Substantia nigra (tissue), 51 donors: ENCODE measurements at places on chromosomes 2 and 18.

DNA sequence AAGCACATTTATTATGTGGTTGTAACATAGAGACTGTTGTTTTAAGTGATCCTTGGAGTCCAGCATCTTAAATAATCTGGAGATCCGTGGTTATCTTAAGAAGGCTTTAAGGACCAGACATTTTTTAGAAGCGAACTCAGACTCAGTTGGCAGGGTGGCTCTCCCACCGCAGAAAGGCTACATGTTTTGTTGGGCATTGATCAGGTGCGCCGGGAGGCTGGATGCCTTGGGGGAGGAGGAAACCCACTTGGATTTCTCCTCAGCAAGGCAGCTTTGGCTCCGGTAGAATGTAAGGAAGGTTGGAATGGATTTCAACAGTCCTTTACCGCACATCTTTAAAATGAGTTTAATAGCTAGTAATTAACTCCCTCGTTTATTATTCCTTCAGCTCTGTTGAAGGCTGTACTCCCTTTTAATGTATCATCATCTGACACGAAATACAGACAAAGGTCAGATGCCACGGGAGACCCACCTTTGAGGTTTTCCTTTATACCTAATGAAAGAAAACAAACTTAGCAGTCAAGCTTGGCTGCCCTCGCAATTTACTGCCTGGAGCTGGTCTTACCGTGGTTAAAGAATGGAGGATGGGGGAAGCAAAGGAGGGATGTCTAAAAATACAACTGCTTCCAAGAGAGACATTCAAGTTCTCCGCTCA is 1.2 kb downstream of the TMEM200C start:
- DNase-seq, result no peak

DNA sequence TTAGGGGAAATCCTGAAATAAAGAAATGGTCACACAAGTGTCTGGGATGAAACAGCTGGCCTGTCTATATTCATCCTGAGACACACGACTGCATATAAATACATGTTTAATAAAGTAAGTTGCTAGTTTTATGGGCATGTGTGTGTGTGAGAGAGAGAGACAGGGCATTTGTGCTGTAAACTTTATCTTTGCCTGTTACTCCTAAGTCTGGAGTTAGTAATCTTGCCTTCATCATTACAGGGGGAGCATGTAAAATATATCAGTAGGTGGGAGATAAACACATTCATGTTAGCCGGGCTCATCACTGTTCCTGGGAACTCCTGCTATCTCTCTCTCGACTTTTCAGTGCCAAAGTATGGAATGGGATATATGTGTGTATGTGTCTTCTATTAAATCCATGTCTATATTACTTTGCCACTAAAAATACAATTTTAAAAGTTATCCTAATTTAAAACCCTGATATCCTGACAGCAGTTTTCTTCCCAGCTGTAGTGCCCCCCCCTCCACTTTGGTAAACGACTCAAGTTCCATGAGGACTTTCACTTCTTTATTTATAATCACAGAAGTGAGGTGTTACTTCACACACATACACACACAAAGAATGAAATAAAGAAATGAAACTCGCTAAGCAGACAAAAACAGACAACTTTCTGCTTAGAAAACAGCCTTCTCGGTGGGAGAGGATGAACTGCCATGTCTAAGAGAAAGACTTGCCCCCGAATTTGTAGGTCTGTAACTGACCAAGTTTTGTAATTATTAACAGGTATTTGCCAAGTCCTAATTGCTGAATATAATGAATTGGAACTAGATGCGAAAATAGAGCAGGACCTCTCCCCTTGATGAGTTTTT is 947 bp downstream of the ZEB2 start:
- DNase-seq, result no peak

GRCh38 chr2:67311536-67311935 is 85.6 kb upstream of the ETAA1 start:
- no peak for DNase-seq

DNA sequence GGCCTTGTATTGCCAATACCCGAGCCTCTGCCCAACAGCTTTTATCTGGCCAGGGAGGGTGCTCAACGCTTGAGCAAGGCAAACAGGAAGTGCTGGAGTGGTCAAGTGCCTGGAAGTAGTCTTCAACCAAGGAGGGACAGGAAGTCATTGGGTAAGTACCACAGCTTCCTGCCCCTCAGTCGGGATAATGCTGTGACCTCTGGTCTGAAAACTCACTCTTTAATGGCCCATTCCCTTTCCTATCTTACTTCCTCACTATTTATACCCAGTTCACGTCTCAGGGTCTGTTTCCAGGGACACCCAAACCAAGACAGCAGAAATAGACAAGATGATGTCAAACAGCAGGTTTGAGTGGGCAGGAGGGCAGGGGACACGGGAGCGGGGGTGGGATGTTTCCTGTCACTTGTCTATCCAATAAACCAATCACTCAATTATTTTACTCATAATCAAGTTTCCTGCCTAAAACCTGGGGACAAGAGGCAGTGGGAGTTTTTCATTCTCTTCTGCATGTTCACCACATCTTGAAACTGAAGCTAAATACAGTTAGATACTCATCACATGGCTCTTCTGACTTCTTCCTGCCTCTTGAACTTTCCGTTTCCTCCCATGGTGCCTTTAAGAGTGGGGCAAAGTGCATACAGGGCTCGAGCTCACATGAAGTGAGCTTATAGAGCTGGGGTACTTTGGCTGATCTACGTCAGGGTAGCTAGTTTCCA is 68.9 kb upstream of the CAB39 start:
- DNase-seq, result peak; percentile 6

GRCh38 chr2:85736456-85737355 is 17.1 kb upstream of the ATOH8 start:
- DNase-seq, result no peak

DNA sequence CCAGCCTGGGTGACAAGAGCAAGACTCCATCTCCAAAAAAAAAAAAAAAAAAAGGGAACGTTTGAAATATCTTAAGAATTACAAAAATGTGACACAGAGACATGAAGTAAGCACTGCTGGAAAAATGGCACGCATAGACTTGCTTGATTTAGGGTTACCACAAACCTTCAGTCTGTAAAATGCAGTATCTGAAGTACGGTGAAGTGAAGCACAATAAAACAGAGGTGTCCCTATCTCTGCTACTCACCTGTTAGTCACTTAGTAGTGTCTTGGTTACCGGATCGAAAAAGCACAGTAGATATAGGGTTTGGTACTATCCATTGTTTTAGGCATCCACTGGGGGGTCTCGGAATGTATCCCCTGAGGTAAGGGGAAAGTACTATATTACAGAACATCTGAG is 11.6 kb upstream of the GREB1L start:
- no peak for DNase-seq

DNA sequence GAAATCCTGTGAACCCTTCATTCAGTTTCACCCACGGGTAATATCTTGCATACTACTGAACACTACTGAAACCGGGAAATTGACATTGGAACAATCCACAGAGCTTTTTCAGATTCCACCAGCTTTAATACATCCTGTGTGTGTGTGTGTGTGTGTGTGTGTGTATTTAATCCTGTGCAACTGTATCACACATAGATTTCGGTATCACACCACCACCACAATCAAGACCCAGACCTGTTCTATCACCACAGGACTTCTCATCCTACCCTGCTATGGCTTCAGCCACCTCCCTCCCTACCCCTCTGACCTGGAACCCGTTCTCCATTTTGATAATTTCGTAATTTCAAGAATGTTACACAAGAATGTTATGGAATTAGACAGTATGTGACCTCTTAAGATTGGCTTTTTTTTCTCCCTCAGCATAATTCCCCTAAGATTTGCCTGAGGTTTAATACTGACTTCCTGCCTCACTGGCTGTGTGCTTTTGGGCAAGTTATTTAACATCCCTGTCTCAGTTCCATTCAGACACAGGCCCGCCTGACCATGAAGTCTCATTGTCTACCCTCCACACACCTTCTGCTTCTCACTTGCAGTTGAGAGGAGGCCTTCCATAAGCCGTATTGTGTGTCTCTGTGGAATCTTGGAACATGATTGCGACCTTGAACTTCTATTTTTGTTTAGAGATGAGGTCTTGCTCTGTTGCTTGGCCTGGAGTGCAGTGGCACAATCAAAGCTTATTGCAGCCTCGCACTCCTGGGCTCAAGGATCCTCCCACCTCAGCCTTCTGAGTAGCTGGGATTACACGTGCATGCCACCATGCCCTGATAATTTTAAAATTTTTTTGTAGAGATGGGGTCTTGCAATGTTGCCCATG is 14.4 kb upstream of the TMEM131 start:
- no peak for DNase-seq

DNA sequence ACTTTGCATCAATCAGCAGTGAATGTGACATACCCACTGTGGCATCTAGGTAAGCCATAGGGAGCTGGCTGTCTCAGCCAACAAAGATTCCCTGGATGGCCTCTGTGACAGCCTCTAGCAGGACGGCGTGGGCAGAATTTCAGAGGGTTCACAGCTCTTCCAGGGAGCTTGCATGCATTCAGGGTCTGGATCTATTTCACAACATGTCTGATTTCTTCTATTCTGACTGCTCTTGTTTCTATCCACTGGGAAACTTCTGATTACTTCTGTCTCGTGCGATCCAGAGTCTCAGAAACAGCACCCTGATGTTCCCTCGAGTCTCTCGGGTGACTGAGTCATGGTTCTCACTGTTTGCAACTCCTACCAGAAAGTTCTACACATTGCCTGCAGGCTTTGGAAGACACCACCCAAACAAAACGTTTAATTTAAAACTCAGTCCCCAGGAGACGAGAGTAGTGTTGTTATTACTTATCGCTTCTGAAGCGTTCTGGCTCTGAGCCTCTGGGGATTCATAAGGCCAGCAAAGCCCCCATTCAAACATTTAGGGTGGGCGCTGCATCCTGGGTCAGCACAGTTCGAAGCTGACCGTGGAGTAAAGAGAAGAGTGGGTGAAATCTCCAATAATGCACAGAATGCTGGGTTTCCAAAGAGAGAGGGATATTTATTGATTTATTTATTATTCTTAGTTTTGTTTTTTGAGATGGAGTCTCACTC is 41.9 kb upstream of the ODC1 start:
- DNase-seq, result no peak

- no peak for DNase-seq
These were observed 109.8 kb upstream of the LTBP1 start for GRCh38 chr2:32836933-32837332.

DNA sequence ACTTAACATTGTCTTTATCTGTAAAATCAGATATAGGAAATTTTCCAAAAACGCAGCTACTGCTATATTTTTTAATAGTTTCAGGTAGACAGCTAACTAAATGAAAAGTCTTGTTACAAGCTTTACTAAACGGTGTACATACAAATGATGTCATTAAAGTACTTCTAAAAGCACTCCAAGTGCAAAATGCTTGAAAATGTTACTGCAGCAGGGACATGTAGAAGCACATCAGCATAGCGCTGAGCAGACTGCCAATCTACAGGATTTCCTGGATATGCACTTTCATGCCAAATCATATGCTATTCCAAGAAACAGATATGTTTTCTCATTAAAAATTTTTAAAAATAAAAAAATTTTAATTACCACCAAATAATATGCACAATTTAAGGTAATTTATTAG is 61.7 kb downstream of the SMAD2 start:
- DNase-seq, result no peak

- DNase-seq, result no peak
These were observed 49.2 kb downstream of the LPIN1 start for GRCh38 chr2:11795590-11795989.

DNA sequence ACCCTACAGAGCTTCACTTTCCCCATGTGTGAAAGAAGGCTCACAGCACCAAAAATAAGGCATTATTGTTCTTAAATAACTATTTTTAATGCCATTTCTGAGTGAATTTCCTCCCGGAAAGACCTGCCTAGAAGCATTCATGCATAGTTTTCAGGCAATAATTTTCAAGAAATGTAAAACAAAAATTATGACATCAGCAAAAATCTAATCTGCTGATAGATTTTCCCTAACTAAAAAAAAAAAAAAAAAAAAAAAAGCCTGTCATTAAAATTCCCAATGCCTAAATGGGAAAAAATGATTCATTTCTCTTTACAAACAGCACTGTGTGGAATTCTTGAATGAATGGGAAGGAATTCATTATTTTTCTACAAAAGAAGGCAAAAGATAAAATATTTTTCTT is 35.4 kb downstream of the ABCB11 start:
- DNase-seq, result no peak

DNA sequence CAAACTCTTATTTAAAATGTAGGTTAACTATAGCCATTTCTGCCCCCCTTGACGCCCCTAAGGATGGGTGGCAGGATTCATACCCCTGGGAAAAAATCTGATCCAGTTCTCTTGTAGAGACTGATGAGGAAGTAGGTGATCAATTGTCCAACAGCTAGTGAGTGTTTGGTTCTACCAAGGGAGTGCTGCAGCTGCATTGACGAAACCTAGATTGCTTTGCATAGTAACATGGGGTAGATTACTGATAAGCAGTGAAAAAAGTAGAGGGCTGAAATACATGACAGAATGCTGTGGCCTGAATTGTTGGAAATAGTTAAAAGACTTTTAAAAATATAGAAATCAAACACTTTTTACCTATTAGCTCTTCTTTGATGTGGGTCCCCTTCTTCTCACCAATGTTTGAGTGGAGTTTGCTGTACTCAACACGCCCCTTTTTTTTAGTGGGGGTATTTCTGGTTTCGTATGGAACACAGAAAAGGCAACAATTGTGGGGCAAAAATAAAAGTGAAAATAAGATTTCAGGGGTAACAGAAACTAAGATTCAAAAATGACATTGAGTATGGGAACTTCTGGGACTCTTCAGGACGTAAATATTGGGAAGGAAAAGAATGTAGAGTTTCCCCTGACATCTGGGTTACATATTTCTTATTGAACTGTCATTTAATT is 66.2 kb downstream of the MAIP1 start:
- no peak for DNase-seq

GRCh38 chr18:79385708-79386341 is 9.9 kb upstream of the NFATC1 start:
- DNase-seq, result no peak

- no peak for DNase-seq
These were observed 190.3 kb downstream of the C1D start for GRCh38 chr2:67872481-67872880.

DNA sequence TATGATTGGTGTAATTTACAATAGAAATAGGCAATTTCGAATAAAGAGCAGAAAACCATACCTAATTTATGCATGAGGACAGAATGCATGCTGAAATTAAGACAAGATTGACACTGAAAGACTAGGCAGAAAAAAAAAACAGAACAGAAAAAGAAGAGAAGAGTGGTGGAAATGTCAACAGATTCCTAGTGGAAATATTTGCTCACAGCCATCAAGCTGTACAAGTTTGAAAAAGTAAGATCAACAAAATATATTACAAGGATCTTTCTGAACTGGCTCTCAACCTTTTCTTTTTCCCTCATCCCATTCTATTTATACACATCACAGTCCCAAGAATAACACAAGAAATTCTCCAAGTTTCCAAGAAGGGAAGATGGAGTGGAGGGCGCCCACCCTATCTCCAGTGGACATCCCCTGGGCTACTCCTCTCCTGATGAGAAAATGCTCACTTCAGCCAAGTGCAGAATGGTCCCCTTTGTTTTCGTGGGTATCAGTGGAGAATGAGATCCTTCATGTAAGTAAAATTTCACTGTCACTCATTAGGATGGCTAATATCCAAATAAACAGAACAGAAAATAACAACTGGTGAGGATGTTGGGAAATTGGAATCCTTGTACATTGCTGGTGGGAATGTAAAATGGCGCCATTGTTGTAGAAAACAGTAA is 51.0 kb upstream of the ZNF532 start:
- DNase-seq, result no peak

GRCh38 chr2:12895017-12895416 is 178.3 kb downstream of the TRIB2 start:
- DNase-seq, result no peak

GRCh38 chr18:79818631-79819030 is 20.9 kb downstream of the KCNG2 start:
- no peak for DNase-seq

GRCh38 chr2:28350196-28350595 is 42.5 kb upstream of the FOSL2 start:
- DNase-seq, result no peak

- DNase-seq, result no peak
These were observed 79.2 kb upstream of the SETBP1 start for GRCh38 chr18:44601447-44601846.
